ENCODE measurements at places on chromosomes 3 and 15.

- DNase-seq, result no peak
Observed at GRCh38 chr3:134036291-134036690, 6.6 kb upstream of the SLCO2A1 start.

DNA sequence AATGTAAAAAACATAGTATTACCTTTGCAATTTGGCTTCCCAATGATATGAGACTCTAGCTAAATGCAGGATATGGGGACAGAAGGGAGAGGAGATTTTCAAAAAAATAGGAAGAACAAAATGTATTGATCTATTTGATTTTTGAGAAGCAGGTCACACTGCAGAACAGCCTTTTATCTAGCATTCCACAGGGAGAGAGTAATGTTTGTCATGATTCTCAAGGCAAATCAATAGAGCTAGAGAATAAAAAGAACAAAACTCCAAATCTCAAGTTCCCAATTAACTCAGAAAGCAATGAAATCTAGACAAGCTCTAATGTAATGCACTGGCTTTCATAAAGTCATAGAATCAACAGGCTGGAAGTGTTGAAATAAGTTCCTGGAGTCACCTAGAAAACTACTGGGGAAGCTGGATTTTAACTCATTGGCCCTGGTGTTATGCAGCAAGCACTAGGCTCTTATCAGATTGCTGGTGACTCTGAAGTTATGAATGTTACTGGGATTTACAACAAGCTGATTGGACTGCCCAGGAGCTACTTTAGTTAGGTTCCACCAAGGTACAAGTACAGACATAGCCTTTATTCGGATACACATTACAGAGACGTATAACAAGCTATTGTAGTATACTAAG lies 442.8 kb downstream of the FGF12 start:
- no peak for DNase-seq

- DNase-seq, result no peak
Observed at GRCh38 chr3:149339931-149340309, 6.5 kb upstream of the TM4SF18 start.

GRCh38 chr3:53846134-53846850 lies at the start of the genes CHDH and IL17RB:
Gene CHDH, minus strand, starts transcription at chr3:53846419. Its CDS starts 22,411 bp downstream, at chr3:53824008.
Gene IL17RB, plus strand, starts transcription at chr3:53846568. Its CDS starts 21 bp downstream, at chr3:53846589.
- DNase-seq, result no peak

DNA sequence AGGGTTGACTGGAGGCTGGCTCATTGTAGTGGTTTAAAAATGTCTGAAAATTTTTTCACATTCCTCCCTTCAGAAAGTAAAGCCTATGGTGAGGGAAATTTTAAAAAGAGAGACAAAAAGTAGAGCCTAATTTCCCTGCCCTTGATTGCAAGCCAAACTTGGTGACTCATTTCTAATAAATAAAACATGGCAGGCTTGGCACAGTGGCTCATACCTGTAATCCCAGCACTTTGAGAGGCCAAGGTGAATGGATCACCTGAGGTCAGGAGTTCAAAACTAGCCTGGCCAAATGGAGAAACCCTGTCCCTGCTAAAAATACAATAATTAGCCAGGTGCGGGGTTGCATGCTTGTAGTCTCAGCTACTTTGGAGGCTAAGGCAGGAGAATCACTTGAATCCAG lies 18.9 kb upstream of the ARRDC4 start:
- DNase-seq, result no peak

DNA sequence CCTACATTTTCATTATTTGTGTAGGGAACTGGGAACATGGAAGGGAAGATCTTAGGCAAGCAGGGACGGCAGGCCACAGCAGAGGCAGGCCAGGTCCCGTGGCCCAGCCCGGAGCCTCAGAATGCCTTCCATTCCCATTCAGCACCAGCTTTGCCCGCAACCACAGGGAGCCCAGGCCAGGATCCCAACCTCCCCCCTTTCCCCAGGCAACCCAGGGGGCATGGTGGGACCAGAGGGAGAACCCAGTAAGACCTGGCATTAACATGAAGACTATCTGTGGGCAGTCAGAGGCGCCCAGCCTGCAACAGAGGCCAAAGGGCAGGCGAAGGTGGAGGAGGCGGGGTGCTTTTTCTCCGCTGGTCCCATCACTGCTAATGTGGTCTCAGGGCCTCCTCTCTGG lies 135.6 kb downstream of the TPRA1 start:
- DNase-seq, result no peak

DNA sequence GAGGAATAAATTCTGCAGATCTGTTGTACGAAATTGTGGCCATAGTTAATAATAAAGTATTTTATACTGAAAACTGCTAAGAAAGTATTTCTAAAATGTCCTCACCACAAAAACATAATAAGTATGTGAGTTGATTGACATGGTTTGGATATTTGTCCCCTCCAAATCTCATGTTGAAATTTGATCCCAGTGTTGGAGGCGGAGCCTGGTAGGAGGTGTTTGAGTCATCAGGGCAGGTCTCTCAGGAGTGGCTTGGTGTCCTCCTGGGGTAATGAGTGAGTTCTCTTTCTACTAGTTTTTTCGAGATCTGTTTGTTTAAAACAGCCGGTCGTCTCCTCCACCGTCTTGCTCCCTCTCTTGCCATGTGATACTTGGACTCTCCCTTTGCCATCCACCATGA lies 424.1 kb upstream of the KCNMB2 start:
- no peak for DNase-seq

- no peak for DNase-seq
Observed at GRCh38 chr3:112448939-112449338, 50.3 kb downstream of the BTLA start.

DNA sequence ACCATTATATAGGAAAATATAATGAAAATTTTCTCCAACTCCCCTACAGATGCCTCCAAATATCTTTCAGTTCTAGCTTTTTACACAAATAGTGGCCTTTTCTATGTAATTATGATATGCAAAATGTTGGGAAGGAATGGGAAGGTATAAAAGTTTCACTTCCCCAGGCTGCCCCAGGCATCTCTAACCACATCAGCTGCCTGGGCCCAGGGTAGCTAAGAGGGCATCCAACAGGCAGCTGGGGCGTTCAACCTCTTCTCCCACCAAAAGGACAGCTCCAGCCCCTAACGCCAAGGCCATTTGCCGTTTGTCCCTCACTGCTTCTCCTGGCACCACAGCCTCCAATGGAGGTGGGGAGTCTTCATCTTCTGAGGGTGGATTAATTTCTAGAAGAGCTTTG lies 188.1 kb upstream of the TSC22D2 start:
- DNase-seq, result no peak
